Activated naive CD4-positive, alpha-beta T cell treated with Interleukin-2 at 50 U/mL for 16 hours (primary cell): ENCODE measurements at places on chromosomes 6 and 20.

- DNase-seq = no peak
Measured at GRCh38 chr6:2651536-2651935, 99.2 kb downstream of the MYLK4 start.

GRCh38 chr20:17129089-17129488 lies 97.8 kb upstream of the PCSK2 start:
- DNase-seq = no peak

DNA sequence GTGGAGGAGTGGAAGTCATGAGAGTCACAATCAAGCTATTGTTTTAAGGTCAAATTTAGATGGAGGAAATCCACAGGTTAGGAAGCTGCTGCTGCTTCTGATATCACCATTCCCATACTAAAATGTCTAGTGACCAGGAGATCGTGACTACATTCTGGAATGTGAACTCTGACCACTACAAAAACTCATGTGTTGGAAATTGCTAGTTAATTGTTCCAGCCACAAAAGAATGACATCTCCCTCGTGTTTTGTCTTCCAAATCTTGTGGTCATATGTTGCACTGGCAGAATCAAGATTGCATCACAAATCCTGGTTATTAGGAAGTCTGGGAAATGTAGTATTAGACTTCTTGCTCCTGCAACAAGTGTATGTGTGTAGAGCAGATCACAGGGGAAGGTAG lies 441.9 kb downstream of the CD109 start:
- no peak for DNase-seq

DNA sequence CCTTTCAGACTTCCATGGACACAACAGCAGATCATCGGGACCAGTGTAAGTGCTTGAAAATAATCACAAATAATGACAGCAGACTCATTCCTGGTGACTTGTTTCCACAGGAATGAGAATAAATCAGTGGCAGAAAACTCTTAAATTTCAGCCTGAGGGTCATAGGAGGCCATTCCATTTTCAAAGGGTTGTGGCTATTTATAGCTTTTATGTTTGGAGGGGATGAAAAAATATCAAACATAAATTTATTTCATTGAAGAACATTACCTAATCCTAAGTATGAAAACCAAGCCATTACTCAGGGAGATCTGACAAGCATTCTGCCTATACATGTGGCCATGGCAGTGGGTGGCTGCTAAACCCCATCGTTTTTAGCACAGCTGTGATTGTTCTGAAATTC lies 173.6 kb upstream of the CNR1 start:
- no peak for DNase-seq

DNA sequence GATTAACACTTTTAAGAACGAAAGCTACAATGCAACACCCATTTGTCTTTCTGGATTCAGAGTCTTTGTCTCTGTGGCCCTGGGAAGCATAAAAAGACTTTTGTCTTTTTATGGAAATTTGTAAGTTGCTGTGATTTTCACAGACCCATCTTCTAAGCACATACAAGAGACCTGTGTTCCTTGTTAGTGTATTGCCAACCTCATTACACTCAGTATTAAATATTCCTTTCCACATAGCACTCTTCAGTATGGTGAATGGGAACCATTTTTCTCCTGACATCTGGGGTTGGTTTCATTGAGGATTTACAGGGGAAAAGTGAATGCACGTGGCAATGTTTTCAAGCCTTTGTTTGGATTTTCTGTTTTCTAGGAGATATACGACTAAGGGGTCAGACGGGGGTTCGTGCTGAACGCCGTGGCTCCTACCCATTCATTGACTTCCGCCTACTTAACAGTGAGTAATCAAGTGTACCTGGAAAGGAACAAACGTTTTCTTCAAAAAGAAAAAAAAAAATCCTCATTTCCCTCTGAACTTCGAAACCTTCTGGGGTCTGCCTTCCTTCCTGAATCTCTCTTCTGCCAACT lies 141.7 kb downstream of the MTFR2 start:
- DNase-seq = no peak

- no peak for DNase-seq
Measured at GRCh38 chr6:99711925-99712324, 105.3 kb downstream of the PRDM13 start.
